NCI-H1092 (cell line): ENCODE measurements at places on chromosomes 2 and 18.

DNA sequence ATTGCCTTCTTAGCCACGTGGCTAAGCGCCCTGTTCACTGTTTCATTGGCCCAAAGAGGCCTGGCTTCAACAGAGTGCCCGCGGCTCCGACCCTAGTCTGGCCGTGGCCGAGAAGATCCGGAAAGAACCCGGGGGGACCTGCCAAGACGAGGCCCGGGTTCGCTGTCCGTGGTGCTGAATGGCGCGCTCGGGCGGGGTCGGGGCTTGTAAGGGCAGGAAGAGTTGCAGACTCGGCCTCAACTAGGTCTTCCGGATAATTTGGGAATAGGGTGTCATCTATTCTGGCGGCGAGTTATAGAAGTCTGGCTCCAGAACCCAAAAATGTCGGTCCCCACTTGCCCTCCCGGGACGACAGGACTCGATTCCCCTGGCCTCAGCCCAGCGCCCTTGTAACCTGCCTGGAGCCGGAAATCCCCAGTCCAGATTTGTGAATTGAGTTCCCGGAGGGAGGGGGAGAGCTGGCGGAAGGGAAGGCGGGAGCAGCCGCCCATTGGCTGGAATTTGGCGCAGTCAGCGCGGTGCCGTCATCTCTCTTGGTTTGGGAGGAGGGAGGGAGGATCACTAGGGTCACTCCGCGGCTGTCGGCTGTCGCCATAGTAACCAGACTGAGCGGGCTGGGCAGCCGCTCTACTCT lies 3.5 kb downstream of the CDK5R2 start:
- DNase-seq, result peak; percentile 91

DNA sequence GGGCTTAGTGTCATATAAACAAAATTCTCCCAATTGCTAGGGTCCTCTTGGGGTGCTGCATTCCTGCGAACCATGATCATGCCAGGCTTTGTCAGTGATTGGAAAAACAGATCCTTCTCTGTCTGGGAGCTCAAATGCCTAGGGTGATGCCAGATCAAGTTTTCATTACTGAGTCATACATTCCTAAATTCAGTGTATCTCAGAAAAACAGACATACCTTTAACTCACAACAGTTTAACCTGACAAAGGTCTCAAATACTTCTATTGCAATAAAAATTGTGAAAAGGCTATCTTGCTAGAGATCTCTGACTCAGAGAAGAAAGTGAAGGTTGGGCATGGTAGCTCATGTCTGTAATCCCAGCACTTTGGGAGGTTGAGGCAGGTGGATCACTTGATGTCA lies 86.9 kb downstream of the SH3YL1 start:
- no peak for DNase-seq

DNA sequence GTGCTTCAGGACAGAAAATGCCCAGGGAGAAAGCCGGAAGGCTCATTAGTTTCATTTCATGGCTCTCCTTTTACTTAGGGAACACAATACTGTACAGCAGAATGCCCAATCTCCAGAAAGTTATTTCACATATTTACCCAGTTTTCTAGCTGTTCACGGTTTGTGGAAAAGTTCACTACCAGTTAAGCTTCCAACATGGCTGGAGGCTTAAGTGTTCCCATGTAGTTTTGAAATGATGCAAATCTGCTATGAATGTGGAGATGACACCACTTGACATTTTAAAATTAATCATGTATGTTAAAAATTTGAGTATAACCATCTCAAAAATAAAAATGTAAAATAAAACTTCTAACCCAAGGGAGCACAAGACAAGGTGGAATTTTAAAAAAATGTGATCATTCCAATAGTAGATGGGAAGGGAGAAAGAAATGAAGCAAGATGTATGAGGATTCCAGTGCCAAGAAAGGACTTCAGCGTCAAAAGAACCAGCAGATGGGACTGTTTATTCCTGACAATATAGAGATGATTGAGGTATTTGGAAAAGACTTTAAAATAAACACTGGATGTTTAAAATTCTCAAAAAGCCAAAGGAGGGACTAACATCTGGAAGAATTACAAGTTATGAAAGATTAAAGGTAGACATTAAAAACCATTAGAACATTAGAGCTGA lies 60.9 kb upstream of the OSR1 start:
- DNase-seq, result no peak

GRCh38 chr2:236998236-236998635 lies 87.5 kb upstream of the COPS8 start:
- peak; percentile 13 for DNase-seq

GRCh38 chr2:191933307-191934105 lies 86.6 kb upstream of the CAVIN2 start:
- DNase-seq, result no peak

GRCh38 chr2:240245706-240246105 lies 105.2 kb upstream of the OTOS start:
- DNase-seq, result no peak

GRCh38 chr2:235606004-235606715 lies 112.3 kb downstream of the AGAP1 start:
- DNase-seq, result no peak

GRCh38 chr2:98726205-98726604 lies 4.7 kb downstream of the MGAT4A start:
- DNase-seq, result no peak

- DNase-seq, result no peak
Observed at GRCh38 chr2:83365476-83365875, 1093.6 kb downstream of the SUCLG1 start.

GRCh38 chr18:30957066-30957465 lies 85.5 kb downstream of the DSC3 start:
- no peak for DNase-seq

GRCh38 chr2:134818321-134818720 lies 20.1 kb upstream of the ACMSD start:
- DNase-seq, result no peak

DNA sequence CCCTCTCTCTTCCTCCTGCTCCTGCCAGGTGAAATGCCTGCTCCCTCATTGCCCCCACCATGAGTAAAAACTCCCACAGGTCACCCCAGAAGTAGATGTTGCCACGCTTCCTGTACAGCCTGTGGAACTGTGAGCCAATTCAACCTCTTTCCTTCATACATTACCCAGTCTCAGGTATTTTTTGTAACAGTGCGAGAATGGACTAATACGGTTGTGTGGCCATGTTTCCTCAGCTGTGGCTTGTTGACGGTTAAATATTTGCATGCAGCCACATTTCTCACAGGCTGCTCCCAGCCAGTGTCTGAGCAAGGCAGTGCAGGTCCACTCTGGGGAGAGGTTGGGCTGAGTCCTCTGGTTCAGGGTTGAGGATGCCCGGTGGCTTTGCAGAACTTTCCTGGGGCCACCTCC lies 27.8 kb upstream of the COPS8 start:
- DNase-seq, result no peak

- no peak for DNase-seq
Observed at GRCh38 chr2:179646173-179646769, 215.1 kb downstream of the ZNF385B start.

DNA sequence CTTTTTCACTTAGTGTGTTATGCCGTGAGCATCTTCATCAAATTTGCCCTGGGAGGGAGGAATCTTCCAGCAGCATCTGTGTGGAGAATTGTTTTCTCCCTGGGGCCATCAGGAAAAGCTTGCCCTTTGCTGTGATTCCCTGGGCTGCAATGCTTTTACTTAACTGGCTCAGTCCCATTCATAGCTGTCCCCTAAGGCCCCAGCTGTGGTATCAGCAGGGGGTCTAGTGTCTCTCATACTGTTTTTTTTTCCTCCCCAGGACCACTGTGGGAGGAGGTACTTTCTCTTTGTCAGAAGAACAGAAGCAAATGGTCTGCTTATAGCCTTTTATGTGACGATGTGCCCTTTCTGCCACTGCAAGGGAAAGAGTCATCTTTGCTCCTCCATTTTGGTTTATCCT lies 176.8 kb upstream of the CELF4 start:
- DNase-seq, result no peak

GRCh38 chr2:224389317-224389716 lies 12.6 kb downstream of the FAM124B start:
- no peak for DNase-seq
